ENCODE measurements at places on chromosomes 3 and 15.

DNA sequence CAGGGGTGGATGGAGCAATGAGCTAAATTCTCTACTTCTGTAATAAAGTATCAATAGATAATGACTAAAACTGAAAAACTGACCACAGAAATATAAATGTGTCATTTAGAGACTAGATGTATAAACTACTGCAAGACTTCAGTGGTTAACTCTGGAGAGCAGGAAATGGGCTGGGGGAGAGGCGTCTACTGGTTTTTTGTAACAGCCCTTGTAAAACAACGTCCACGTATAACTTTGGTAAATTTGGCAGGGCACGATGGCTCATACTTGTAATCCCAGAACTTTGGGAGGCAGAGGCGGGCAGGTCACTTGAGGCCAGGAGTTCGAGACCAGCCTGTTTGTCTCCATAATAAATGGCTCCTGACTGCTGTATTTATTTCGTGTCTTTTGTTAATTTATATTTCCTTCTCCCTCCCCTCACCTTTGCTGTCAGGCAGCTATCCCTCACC, 12.5 kb downstream of the RAB27A start:
- no peak for DNase-seq

DNA sequence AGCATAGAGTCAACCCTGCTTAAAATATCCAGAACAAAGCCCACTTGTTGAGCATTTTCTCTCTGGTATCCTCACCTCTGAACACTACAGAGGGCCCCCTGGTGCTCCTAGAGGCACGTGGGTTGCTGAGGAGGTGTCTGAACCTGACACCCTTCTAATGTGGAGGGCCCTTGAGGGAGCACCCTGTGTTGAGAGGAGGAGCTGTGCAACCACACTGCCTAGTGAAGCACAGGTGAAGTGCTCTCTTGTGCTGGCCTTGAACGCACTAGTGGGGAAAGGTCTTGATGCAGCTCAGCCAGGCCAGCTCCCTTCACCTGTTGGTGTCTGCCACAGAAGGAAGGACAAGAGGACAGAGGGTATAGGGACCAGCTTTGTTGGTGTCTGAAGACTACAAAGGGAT, 51.9 kb downstream of the CCK start:
- DNase-seq, result no peak

DNA sequence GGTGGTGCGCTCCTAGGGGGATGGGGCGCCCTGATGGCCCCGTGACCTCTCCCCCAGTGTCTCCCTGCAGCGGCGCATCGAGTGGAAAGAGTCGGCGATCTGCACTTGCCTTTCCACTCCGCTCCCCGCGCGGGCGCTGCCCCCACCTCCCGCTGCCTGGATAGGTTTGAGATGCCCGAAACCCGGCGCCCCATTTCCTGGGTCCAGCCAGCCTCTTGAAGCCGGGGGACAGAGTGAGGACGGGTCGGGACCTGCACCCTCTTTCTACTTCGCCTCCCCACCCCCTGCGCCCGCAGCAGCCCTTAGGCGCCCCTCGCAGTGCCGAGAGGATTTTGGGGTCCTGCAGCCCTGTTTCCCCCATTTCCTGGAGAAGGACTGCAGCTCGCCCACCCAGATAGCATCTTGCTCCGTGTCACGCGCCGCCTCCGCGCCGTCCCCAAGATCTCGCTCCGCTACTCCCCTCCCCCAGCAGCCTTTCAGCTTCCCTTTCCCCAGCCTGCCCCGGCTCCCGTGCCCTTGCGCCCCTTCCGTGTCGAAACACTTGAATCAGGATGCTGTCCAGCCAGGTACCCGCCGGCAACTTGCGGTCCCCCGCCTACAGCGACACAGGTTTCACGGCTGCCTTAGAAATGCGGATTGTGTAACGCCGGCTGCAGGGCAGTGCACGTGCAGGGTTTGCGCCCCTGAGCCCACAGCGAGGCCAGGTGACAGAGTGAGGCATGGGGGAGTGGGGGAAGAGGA, 519 bp downstream of the ABHD6 start:
- no peak for DNase-seq

GRCh38 chr15:98127586-98127985, 167.1 kb downstream of the ARRDC4 start:
- DNase-seq, result no peak

DNA sequence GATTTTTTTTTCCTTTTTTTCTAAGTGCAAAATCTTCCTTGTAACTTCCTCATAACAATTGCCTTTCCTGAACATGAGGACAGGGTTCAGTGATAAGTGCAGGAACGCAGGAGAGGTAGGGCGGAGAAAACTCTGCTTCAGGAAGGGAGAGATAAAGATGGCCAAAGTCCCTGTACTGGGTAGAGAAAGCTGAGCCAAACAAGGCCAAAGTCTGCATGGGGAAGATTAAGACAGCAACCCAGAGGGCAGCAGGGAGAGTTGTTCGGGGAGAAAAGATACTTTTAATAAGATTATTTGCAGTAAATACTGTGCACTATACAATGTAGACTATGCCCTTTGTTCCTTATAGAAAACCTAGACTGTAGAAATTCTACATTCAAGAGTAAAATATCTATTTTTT, 55.4 kb upstream of the LRRFIP2 start:
- no peak for DNase-seq

- DNase-seq, result no peak
Measured at GRCh38 chr3:54733106-54734006, 194.5 kb downstream of the LRTM1 start.

- no peak for DNase-seq
Measured at GRCh38 chr3:12097971-12098370, 60.7 kb downstream of the TIMP4 start.

DNA sequence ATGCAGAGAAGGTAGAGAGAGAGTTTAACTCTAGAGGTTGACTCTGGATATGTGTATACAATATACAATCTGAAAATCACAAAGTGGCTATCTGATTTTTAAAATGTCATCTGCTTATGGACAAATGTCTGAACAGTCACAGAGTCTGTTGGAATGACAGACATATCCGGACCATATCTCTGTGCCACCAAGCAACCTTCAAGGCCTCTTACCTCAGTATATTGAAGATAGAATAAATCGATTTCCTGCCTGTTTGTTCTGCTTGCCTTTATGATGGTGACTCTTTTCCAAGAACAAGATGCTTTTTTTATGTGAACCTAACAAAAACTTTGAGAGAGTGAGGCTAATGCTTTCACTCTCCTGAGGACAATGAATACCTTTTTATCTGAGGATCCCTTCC, 151.1 kb downstream of the RBPMS2 start:
- no peak for DNase-seq

- DNase-seq, result no peak
Measured at GRCh38 chr3:185089751-185090150, 63.1 kb downstream of the C3orf70 start.

GRCh38 chr15:35549567-35549966, 3.6 kb upstream of the DPH6 start:
- no peak for DNase-seq

DNA sequence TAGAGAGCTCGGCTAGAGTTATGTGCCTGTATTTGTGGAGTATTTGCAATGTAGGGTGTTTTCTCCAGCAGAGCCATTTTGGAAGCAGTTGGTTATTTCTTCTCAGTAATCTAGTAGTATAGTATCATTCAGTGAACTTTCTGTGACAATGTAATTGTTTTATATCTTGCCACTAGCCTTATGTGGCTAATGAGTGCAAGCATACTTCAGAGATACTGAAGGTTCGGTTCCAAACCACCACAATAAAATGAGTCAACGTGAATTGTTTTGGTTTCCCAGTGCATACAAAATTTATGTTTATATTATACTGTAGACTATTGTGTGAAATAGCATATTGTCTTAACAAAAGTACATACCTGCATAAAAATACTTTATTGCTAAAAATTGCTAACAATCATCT, 286.9 kb upstream of the TBL1XR1 start:
- no peak for DNase-seq

GRCh38 chr3:62097121-62097520, 276.2 kb downstream of the FEZF2 start:
- no peak for DNase-seq

- no peak for DNase-seq
Measured at GRCh38 chr15:55026381-55026780, 170.4 kb downstream of the RSL24D1 start.

GRCh38 chr3:93992207-93992606, 12.3 kb downstream of the ARL13B start:
- no peak for DNase-seq

DNA sequence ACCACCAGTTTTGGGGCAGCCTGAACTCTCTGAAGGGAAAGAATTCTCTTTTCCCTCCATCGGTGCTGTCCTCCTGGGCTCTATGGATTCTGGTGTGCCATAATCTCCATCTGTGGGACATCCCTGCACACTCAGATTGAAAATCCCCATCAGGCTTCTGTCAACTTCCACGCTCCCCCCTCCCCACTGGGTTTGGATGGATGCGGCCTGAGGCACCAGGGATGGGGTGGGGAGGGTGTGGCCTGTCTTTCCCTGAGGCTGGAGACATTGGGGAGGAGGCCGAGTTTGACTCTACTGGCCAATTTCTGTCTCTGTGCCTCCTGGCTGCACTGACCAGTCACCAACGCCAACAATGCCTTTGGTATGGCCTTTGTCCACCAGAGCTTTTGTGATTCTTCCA, 16.3 kb upstream of the FBLN2 start:
- DNase-seq, result no peak

DNA sequence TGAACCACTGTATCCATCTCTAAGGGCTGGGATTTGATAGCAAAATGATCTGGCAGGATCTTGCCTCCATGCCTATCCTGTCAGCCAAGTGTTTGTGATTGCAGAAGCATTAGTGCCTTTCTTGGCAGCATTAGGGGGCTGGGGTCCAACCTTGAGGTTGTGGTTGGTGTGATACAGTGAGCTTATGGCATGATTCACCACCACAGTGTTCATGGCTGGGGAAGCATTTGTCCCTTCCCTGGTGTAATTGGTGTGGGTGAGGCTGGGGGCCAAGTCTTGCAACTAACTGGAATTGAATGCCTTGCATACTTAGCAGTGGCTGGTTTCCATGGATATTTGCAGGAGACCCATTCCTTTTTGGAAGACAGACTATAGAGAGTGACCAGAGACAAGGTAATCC, 271.0 kb upstream of the TBL1XR1 start:
- no peak for DNase-seq

DNA sequence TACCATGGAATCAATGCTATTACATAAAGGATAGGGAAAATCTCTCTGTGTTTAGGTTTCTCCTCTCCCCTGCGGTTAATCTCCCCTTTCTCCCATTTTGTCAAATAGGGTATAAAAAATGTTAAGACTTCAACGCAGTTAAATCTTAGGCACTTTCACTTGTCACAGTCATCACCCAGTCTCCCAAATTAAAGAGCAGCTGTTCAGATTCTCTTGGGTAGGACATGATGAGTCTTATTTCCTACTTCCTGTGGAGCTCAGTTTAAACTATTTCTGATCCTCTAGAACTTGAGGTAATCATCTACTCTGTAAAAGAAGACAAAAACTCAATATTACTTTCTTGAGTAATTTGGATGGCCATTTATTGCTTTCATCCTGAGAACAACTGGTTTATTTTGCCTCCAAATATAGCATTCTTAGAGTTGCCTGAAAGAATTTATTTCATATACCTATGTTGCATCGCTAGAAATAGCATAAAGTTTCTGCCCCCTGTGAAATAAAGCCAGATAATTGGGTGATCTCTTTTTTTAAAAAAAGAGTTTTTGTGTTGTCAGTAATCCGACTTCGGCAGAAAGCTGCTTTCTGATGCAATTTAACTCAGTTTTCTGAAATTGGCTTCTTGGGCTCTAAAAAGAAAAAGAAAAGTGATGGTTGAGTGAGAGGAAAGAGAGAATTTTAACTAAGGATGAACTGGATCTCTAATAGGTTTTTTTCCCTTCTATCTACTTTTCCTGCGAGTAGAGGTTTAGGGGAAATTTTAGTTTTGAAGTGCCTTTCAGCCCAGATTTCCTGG, 20.7 kb downstream of the RAP2B start:
- DNase-seq, result no peak

- no peak for DNase-seq
Measured at GRCh38 chr15:36472672-36473071, 106.8 kb upstream of the CDIN1 start.

DNA sequence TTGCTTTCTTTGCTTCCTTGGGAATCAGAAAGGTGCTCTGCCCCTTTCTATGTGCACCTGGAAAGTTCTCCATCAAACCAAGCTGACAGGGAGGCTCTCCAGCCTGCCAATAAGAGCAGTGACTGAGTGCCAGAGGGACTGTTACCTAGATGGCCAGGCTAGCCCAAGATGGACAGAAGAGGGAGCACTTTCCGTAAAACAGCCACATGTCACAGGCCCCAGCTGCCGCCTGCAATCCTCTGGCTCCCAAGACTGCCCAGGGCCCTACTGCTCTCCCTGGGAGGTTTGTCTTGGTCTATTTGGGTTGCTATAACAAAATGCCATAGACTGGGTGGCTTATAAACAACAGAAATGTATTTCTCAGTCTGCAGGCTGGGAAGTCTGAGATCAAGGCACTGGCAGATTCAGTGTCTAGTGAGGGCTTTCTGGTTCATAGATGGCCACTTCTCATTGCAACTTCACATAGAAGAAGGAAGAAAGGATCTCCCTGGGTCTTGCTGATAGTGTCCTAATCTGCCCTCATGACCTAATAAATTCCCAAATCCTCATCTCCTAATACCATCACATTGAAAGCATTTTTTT, 72.3 kb downstream of the TAMM41 start:
- no peak for DNase-seq

- DNase-seq, result no peak
Measured at GRCh38 chr15:67884514-67885174, 44.8 kb upstream of the RNU6-1 start.

GRCh38 chr15:56758770-56759449, 25.6 kb upstream of the ZNF280D start:
- no peak for DNase-seq

GRCh38 chr3:194738254-194739093, 52.8 kb downstream of the FAM43A start:
- no peak for DNase-seq
